ENCODE measurements at places on chromosomes 2 and 18. TPM values are rescaled to one million over a fixed set of nuclear protein-coding genes. Genes with fewer than 3 reads are reported as not detected.

GRCh38 chr2:233084488-233084887, 24.3 kb downstream of the INPP5D start:
- peak; percentile 83 for DNase-seq

The SNORC gene
- total RNA-seq = 1.2 TPM

- DNase-seq = no peak
These were observed 226.3 kb upstream of the SPHKAP start for GRCh38 chr2:228407821-228408220.

GRCh38 chr2:177250461-177250860, 14.1 kb downstream of the NFE2L2 start:
- peak; percentile 53 for DNase-seq

- DNase-seq = no peak
These were observed 95.2 kb upstream of the GULP1 start for GRCh38 chr2:188196343-188197008.

GRCh38 chr2:235610696-235611257, 116.9 kb downstream of the AGAP1 start:
- DNase-seq = no peak

- DNase-seq = no peak
These were observed 89.0 kb downstream of the GALNT14 start for GRCh38 chr2:31049264-31049663.

The CNDP1 gene
- total RNA-seq = not detected

The SNED1 gene
- 1.9 TPM for total RNA-seq

The VSNL1 gene
- total RNA-seq = not detected

GRCh38 chr2:71372042-71372441, 40.5 kb downstream of the ZNF638 start:
- DNase-seq = no peak

DNA sequence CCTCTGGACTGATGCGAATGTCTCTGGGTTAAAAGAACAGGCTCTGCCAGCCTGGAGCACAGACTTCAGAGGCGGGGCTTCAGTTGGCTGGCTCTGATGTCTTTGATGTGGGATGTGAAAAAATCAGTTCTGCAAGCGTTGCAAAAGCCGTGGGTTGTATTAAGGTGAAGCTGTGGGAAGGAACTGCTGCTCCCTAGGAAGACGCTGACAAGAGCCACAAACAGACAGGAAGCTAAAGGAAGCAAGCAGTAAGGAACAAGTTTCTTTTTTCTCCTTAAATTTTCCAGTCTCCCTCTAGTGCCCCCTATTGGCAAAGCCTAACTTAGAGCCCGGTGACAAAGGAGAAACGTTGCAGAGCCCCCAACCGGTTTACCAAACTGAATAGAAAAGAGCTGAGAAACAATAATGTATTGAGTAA, 239.0 kb downstream of the CCDC178 start:
- no peak for DNase-seq

GRCh38 chr2:132252191-132252893, 90.6 kb upstream of the ANKRD30BL start:
- no peak for DNase-seq

- no peak for DNase-seq
These were observed 52.8 kb upstream of the TMEM182 start for GRCh38 chr2:102708847-102709559.

DNA sequence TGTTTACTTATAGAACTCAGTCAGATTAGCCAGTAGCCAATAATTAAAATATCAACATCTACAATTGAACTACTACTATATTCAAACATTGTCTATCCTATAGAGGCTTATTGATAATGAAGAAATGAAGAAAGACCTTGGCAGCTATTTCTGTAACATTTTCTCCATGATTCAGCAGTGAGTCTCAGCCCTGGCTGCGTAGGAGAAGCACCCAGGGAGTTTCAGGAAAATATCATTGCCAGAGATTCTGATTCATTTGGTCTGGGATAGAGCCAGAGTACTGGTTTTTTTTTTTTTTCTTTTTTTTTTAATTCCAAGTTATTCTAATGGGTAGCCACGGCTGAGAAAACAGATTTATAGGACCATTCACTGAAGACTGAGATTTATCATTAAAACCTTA, 404.8 kb downstream of the TXNL1 start:
- no peak for DNase-seq

DNA sequence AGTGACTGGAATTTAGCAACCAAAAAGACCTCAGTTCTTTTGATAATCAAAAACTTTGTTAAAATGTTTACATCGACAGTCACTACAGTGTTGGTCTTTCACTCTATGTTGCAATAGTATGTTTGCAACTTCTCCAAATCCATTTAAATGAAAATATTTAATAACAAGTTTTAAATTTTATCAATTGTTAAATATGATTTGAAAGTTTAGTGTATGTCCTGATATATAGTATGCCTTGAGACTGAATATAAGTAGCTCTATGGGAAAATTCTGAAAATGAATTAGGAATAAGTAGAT, 109.9 kb downstream of the ANKRD44 start:
- no peak for DNase-seq

DNA sequence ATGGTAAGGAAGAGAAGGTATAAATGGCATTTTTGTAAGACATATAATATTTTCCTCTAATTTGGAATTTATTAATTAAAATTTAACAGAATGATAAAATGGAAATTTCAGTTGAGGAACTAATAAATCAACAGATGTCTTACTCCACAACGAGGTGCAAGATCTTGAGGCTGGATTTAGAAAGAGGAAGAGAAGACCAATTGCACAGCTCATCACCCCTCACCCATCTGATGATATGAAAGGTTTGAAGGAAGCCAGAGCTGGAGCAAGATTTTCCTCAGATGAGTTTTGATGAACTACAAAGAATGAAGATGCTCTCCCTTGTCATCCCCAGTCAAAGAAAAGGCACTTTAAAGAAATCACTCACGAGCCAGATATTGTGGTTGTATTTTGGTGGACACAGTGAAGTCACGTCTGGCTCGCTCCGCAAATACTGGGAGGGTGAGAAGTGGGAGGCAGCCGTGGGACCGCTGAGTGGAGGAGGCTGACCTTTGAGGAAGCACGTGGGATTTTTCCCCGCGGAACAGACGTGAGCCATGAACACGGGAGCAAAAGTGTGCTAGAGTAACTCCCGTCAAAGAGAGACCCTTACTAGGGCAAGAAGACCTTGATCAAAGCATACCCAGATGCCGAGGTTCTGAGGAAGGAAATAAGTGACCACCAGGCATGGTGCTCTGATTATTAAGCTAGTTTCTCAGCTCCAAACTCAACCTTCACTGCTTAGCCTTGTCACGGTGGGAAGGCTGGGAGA, 511.4 kb downstream of the RNF144A start:
- peak; percentile 57 for DNase-seq

- no peak for DNase-seq
These were observed 5.5 kb upstream of the RAX start for GRCh38 chr18:59278793-59279192.

The CAPN13 gene
- total RNA-seq = not detected

The PAPOLG gene
- 21.6 TPM for total RNA-seq

DNA sequence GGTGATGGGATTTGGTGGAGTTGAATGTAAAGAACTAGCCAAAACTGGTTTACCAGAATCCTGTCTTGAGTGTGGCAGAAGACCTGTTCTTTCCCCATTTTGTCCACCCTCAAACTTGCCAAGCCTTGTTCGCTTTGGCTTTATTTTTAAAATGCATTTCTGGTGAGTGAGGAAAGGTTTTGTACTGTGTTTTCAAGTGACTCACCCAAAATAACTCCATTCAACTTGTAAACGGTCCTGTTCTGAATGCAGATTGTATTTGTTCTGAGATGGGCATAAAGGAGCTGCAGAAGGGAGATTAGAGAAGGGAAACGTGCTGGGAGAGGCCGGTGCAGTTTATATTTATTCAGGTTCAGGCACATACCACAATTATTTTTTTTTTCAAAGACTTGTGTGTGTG, 5.3 kb upstream of the ITPRID2 start:
- DNase-seq = no peak

DNA sequence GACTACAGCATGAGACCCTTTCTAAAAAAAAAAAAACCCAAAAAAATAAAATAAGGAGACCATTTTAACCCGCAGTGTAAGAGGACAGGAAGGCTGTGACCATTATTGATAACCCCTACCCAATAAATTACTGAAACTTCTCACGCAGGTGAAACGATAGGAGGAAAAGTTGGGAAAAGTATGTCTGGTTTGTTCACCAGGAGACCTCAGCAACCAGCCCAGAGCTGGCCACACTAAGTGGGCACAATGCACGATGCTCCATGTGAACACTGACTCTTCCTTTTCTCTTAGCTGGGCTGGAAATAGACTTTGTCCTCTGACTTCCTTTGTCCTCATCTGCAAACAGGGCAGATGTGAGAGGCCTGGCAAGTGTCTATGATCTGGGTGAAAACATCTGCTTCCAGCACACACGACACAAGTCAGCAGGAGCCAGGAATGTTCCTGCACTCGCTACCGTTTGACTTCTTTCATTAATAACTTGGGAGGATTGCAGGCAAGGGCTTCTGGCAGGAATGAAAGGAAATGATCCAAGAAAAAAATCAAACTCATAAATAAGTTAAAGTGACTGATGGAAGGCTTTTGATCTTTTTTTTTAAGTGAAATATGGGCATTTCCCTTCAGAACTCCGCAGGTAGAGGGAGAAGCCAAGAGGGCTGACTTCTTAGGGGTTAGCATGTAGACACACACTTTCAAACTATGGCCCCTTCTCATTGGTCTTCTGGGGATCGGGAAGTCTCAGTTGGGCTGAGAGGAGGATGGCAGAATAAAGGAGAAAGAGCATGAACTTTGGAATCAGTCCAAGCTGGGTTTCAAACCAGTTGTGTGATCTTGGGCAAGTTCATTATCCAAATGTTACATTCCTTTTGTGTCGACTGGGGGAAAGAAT, 137.4 kb upstream of the MYCN start:
- DNase-seq = no peak

GRCh38 chr2:207202645-207203044, 36.9 kb upstream of the KLF7 start:
- DNase-seq = peak; percentile 64

DNA sequence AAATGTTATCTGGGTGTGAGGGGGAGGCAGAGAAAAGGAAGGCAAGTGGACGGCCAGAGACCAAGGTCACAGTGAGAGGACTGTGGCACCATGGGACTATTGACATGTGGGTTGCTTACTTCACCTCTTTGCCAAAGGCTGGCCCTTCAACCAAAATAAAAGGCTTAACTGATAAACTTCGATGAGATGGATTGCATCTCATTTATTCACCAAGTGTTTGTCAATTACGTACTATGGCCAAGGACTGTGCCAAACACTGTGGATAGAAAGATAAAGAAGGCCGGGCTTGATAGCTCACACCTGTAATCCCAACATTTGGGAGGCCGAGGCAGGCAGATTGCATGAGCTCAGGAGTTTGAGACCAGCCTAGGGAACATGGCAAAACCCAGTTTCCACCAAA, 98.7 kb upstream of the CCBE1 start:
- DNase-seq = no peak

GRCh38 chr2:10752236-10752635, 30.8 kb downstream of the ATP6V1C2 start:
- DNase-seq = no peak

GRCh38 chr18:48946329-48946835, 4.4 kb downstream of the SMAD7 start:
- DNase-seq = no peak

- DNase-seq = no peak
These were observed 54.3 kb upstream of the RBM44 start for GRCh38 chr2:237744270-237744612.

The SIX2 gene
- total RNA-seq = not detected

The SAG gene
- not detected for total RNA-seq

The PXDN gene
- total RNA-seq = 1.3 TPM

All from activated CD4-positive, alpha-beta T cell treated with anti-CD3 and anti-CD28 coated beads, Interleukin-2, amount 10 ng/mL, durations not matched to agents 24 days and 14 days (primary cell).